ENCODE measurements at places on chromosomes 2 and 18.

DNA sequence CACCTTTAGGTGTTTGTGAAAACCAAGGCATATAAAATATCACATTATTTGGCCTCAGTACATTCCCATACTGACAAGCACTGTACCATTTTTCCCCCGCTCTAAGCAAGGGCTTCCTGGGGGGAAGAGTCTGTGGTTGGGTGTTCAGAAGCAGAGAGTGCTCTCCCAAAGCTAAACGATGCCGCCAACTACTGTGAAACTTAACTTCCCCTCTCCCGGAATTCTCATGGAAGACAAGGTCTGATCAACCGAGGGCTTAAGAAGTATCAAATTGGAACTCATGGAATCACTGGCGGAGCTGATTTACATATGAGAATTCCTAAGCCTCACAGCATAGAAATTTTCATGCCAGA is 433 bp upstream of the MFF start:
- no peak for DNase-seq

DNA sequence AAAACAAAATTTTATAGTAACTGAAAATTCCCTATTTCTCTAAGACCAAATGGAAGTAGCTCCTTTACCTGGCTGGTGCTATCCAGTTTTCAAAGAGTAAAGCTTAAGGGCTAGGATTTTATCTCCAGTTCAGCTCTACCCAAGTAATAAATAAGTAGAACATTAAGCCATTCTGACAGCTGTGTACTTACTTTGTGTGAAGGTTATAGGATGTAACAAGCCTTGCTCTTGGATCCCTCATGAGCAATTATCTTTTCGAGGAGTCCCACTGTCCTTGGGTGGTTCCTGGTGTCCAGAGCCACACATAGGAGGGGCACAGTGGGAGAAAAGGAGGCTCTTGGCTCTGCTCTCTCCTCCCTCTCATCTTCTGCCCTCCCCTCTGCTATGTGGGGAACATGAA is 45.5 kb downstream of the KIF5C start:
- no peak for DNase-seq

- DNase-seq = no peak
These were observed 35.6 kb downstream of the AP1S3 start for GRCh38 chr2:223801736-223802135.

- DNase-seq = no peak
These were observed 101.4 kb downstream of the NFATC1 start for GRCh38 chr18:79496978-79497637.

GRCh38 chr2:190677255-190677654 is 28.4 kb downstream of the NAB1 start:
- no peak for DNase-seq

GRCh38 chr18:44961288-44961995 is 280.8 kb downstream of the SETBP1 start:
- no peak for DNase-seq

GRCh38 chr2:147696426-147696825 is 148.4 kb upstream of the ACVR2A start:
- no peak for DNase-seq

DNA sequence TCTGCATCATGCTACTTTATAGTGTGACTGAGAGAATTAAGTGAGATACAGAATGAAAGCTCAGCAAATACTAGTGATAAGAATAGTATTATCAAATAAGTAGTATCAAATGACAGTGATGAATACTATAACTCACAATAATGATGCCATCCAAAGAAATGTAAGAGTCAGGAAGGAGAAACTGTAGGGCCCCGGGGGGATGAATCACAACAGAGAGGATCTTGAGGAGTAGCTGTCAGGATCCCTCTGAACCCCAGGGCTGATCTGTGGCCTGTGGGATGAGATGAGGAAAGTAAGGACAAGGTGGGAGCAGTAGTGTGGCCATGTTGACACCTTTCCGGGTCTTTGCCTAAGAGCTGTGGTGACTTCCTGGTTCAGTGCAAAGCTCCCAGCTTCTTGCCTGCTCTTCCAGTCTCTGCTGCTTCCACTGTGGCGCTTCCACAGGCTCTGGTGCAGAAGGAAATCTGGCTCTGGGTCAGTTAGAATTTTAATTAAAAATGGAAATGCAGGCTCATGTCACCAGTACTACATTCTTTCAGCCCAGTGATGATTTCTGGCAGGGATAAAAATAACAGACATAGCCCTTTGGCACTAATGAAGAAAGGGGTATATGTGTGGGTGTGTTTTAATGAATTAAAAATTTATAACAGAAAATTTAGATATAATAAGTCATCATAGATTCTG is 166.9 kb downstream of the MYO3B start:
- DNase-seq = no peak
